K562 (cell line): ENCODE measurements at places on chromosomes 16 and 17. TPM values are rescaled to one million over a fixed set of nuclear protein-coding genes. Genes with fewer than 3 reads are reported as not detected.
A peak's percentile ranks its signal among the peaks of the same experiment; 100 is the strongest.

PTX4 gene
- 0.11 and 0.38 TPM in 2 replicates for total RNA-seq

MEFV gene
- not detected in 2 replicates for total RNA-seq

SOST gene
- not detected in 2 replicates for total RNA-seq

C16orf46 gene
- 0.47 and 1.0 TPM in 2 replicates for total RNA-seq

ARL6IP1 gene
- total RNA-seq: 124 and 126 TPM in 2 replicates

MARVELD3 gene
- not detected in 2 replicates for total RNA-seq

GRCh38 chr16:86091976-86092375 is 193.0 kb downstream of the IRF8 start:
- no peak for DNase-seq

DNA sequence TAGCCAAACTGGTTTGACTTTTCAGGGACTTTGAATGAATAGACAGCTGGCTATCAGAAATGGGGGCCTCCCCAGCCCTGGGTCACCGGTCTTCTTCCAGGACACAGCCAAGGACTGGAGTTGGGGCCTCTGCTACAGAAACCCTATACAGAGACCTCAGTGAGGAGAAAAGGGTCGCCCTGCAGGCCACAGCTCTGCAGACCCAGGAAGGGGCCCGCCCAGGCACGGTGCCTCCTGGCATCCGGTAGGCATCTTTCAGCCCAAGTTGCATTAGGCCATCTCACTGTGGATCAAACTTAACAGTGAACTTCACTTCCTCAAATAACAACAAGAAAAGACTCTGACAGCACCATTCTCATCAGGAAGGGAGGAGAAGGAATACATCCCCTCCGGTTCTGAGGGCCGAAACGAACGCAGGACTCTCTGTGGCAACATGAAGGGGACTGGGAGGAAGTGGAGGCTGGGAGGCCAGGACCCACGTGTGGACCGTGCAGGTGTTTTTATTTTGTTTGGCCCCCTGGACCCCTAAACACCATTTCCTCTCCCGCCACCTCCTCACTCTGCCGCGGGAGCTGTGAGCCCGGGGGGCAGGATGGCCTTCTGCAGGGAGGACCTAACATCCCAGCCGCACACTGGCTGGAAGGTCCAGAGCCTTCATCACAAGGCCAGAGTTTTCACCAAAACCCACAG is 7.2 kb downstream of the SLC38A10 start:
- no peak for DNase-seq

- no peak for DNase-seq
These were observed 1.5 kb upstream of the ARL5C start for GRCh38 chr17:39167476-39167875.

- DNase-seq: no peak
These were observed 380.3 kb downstream of the SEC14L1 start for GRCh38 chr17:77521076-77521475.

DNA sequence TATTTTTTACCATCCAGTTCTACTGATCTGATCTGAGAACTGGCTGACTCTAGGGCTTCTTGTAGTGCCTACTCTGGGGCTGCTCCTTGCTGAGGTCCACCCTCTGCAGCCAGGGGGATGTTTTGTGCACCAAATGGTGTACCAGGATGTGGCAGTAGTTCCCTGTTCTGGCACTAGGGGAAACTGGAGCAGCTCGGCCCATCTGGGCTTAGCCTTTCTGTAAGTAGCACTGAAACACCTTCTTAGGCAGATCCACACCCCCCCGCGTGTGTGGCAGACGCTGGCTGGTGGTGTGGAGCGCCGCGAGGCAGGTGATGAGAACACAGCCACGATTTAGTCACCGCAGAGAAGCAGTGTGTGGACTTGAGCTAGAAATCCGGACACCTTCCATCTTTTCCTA is 17.0 kb downstream of the DUSP14 start:
- DNase-seq: peak; percentile 61

GRCh38 chr17:55383771-55384642 is 37.6 kb downstream of the MMD start:
- no peak for DNase-seq

DNA sequence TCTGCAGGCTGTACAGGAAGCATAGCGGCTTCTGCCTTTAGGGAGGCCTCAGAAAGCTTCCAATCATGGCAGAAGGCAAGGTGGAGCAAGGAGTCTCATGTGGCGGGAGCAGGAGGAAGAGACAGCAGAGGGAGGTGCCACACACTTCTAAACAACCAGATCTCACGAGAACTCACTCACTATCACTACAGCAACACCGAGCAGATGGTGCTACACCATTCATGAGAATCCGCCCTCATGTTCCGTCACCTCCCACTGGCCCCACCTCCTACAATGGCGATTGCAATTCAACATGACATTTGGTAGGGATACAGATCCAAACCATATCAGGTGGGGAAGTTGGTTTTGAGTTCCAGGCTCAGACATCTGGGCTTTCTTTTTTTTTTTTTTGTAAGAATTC is 31.9 kb upstream of the NUDT7 start:
- DNase-seq: no peak

DNA sequence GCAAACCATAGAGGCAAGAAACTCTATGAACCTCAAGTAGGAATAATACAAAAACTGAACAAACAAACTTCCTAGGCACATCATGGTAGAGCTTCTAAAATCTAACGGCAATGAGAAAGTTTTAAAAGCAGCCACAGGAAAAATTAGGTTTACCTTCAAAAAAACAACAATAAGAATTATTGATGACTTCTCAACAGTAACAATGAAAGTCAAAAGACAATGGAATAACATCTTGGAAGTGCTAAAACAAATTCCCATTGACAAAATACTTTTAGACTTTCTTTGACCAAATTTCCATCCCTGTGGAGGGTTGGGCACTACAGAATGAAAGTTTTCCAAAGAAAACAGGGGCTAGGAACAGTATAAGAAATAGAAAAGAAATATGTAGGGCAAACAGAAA is 222.9 kb upstream of the ERCC4 start:
- DNase-seq: no peak

- DNase-seq: no peak
These were observed 6.3 kb upstream of the GGA2 start for GRCh38 chr16:23516366-23517137.

GRCh38 chr17:72219824-72220493 is 99.1 kb downstream of the SOX9 start:
- DNase-seq: no peak

DNA sequence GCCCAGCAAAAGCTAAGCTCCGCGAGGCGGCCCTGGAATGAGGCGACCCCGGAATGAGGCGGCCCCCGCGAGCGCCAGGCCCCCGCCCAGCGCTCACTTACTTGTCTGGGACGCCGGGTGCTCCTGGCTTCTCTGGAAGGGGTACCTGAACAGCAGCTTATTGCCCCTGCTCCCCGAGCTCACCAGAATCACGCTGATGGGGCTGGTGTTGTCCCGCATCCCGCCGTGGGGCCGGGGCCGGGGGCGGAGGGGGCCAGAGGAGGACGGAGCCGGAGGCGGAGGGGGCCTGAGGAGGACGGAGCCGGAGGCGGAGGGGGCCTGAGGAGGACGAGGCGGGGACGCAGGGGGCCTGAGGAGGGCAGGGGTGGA is 440 bp downstream of the NPRL3 start:
- peak; percentile 76 for DNase-seq

DNA sequence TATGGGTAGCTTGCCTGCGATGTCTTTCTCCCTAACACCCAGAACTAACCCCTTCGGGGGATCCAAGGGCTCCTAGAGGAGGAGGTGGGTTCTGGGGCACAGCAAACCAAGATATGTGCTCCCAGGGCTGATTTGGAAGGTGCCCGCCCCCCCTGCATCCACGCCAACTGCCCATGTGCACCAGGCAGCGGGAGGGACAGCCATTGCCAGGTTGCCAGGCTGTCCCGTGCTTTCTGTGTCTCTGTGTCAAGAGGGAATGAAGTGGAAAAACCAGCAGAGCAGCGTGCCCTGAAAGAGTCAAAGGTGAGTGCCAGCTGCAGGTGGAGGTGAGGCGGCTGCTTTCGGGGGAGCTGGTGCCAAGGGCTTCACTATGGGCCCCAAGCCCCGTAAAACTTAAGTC is 6.4 kb downstream of the TEKT5 start:
- no peak for DNase-seq

DNA sequence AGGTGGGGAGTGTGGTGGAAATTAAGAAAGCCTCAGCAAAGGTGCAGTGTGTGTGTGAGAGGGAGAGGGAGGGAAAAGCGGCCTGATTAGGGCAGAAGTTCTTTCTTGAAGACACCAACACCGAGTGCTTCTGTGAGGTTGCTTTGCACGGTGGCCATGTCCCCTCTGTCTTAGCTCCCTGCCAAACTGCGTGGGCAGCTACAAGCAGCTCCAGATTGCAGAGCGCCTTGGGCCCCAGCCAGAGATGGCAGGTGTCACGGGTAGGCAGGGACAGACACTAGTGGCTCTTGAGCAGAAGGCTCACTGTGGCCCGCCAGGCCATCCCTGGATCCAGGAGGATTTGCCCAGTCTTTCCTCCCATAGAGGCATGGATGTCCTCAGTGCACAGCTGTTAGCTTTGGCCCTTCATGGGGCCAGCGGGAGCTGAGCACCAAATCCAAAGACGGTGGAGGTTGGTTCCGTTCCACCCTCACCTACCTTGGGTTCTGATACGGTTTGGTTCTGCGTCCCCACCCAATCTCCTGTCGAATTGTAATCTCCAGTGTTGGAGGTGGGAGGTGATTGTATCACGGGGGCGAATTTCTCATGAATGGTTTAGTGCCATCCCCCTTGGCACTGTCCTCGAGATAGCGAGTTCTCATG is 21.4 kb downstream of the KIAA0513 start:
- peak; percentile 47 for DNase-seq
